Vagina (tissue), 2 donors: ENCODE measurements at places on chromosomes 13 and 19.

GRCh38 chr13:79211377-79211776 is 194.7 kb downstream of the RBM26 start:
- no peak for DNase-seq

- DNase-seq, result no peak
Measured at GRCh38 chr19:1037621-1038064, 2.3 kb upstream of the ABCA7 start.

GRCh38 chr19:40381321-40381720 is 8.7 kb downstream of the HIPK4 start:
- DNase-seq, result no peak

DNA sequence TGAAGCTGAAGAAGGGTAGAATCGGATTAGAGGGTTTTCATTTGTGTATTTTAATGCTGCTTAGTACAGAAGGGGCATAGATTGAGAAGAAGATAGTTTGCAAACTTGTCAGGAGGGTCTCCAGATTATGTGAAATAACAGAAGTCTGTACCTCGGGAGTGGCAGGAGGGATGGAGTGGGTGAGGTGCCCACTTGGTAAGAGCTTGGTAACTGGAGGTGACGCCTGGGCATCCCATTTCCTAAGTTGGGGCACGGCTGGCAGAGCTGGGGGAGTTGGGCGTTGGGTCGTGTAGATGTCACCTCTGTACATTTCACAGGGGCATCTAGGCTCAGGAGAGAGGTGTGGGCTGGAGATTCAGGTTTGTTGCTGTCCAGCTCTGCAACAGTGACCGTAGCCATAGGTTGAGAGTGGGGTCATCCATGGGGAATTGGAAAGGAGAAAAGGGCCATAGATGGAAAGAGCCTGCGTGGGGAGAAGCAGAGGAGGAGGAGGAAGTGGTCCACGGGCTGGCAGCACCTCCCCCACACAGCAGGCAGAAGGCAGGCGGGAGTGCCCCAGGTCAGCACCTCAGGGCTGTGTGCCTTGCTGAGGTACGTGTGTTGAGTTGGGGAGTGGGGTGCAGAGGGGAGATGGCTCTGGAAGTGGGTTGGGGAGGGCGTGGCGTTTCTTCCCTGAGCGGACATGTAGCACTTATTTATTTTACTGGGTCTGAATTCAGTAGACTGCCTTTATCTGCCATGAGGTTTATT is 31.2 kb downstream of the MPHOSPH8 start:
- DNase-seq, result no peak

DNA sequence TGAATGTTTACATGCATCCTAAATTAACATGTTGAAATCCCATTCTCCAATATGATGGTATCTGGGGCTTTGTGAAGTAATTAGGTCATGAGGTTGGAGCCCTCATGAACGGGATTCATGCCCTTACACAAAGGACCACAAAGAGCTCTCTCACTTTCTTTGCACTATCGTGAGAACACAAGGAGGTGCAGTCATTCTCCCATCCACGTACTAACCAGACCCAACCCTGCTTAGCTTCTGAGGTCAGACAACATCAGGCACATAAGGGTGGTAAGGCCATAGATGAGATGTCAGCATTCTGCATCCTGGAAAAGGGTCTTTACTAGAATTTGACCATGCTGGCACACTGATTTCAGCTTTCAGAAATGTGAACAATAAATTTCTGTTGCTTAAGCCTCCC is 1211.9 kb upstream of the MIR17HG start:
- DNase-seq, result no peak

GRCh38 chr19:55441692-55442321 is 1.3 kb downstream of the SHISA7 start:
- no peak for DNase-seq

GRCh38 chr13:106561551-106562170 is 6.3 kb downstream of the ARGLU1 start:
- no peak for DNase-seq
